Stimulated activated CD4-positive, alpha-beta T cell treated with anti-CD3 and anti-CD28 coated beads, Interleukin-4, amount 100 ng/mL, for 24 hours (primary cell): ENCODE measurements at places on chromosomes 5 and 9.
A peak's percentile ranks its signal among the peaks of the same experiment; 100 is the strongest.

DNA sequence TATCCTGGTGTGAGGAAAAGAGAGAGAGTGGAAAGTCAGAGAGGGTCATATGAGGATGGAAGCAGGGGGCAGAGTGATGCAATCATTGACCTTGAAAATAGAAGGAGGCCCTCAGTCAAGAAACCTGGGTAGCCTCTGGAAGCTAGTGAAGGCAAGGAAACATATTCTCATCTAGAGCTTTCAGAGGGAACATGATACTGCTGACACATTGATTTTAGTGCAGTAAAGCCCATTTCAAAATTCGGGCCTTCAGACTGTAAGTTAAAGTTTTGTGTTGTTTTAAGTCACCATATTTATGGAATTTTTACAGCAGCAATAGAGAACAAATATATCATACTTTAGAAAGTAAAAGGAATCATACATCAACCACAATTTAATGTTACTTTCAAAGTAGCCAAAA is 87.0 kb downstream of the ADAMTS19 start:
- DNase-seq: no peak

DNA sequence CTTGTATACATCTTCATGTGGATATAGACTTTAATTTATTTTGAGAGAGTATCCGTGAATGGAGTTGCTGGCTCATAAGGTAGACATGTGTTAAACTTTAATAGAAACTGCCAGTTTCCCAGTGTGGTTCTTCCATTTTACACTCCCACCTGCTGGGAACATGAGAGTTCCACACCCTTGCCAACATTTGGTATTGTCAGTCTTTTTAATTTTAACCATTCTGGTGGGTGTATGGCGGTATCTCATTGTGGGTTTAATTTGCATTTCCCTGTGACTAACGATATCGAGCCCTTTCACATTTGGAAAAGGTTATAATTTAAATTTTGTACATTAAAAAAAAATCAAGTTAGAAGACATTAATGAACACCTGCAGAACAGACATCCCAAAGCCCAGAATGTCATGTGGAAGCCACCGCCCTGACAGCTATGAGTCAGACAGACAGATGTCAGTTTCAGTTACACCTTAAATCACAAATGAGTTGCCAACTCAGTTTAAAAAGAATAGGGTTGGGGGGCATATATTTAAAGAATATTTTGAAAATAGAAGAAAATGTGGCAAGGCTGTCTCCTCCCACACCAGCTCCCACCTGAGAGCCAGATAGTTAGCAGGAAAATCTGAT is 36.9 kb downstream of the ANKRD33B start:
- DNase-seq: peak; percentile 33

GRCh38 chr5:143887903-143888665 is 76.1 kb downstream of the HMHB1 start:
- DNase-seq: no peak

DNA sequence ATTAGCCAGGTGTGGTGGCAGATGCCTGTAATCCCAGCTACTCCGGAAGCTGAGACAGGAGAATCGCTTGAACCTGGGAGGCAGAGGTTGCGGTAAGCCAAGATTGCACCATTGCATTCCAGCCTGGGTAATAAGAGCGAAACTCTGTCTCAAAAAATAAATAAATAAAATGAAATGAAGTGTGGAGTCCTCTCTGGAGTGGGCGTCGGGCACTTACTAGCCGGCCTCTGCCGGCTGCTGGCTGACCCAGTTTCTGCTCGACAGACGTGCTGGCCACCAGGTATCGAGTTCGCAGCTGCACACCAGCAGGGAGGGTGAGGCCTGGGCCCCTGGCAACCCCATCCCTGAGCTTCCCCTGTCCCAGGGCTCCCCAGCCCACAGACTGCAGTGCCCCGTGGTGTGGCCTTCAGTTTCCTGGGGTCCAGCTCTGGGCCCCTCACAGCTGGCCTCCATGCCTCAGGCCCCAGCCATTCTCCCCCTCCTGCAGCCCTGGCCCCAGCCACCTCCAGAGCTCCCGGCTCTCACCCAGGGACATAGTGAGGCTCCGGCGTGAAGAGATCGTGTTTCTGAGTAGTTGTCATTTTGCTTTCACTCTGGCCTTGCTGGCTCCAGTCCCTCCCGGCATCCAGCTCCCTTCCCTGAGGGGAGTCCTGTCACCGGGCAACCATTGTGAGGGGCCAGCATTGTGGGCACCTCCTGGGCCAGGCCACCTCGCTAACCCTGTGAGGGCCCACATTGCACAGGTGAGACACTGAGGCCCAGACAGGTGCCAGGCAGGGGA is 3.8 kb upstream of the STPG3 start:
- DNase-seq: no peak

- no peak for DNase-seq
Observed at GRCh38 chr5:140240987-140241706, 61.8 kb downstream of the PFDN1 start.

DNA sequence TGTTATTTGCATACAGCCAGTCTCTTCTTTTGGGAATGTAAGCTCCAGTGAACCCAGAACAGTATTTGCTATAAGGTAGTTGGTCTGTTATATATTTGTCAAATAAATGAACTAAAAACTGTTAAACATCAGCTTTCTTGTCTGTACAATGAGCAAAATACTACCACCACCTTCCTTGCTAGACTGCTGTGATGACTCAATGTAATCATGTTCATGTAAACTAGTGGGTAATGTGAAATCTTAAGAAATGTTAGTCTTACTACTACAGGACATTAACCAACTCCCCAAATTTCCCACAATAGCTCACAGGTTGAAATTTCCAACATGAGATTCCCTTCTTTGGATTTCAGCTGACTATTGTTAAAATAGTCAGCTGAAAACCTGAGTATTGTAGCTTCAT is 176.1 kb downstream of the TRPM3 start:
- no peak for DNase-seq

GRCh38 chr9:79617395-79617794 is 45.6 kb downstream of the TLE4 start:
- DNase-seq: no peak

GRCh38 chr5:120062515-120062917 is 401.6 kb upstream of the PRR16 start:
- no peak for DNase-seq

GRCh38 chr5:34042321-34042720 is 692 bp downstream of the C1QTNF3 start:
- DNase-seq: no peak

DNA sequence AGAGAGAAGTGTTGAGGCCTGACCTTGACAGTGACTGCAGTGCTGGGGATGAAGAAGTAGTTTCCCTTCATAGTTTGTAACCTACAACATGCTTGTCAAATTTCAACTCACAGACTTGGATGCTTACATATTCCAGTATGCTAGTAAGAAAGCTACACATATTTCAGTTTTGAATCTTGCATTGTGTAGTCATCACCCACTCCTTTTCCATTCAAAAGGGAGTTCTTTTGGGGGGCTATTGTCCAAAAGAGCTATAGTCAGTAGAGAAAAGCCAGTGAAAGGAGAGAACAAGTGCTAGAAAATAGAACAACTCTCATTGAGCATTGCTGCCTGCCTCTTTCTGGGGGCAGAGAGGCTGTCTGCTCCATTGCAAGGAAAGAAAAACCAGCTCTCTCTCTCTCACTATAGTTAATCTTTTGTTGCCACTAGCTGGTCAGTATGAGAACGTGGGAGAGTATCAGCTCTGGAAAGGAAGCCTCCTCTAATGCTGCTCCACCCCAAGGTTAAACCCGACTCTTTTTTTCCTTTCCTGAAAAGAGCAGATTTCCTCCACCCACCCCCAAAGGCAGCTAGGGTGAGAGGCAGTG is 7.3 kb downstream of the ASTN2 start:
- no peak for DNase-seq

DNA sequence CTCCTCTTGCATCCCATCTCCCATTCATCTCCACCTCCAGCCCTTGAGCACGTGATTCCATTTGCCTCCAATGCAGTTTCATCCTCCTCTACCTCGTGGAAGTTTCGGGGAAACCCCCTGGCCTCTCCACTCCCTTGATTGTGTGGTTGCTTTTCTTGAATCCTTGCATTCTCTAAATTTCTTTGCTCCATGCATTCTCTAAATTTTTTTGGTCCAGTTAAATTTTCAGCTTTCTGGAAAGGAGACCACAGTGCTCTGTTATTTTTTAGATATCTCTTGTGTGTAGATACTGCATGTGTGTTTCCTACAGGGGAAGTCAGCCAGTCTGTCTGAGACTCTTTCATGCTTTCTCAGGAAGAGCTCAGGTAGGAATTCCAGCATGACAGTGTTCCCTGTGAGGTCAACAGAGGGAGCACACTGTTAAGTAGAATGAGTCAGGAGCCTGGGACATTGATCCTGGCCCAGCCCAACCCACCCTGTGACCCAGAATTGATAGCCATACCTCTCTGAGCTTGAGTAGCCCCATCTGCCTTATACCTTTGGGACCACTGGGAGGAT is 52.8 kb downstream of the AMBP start:
- DNase-seq: no peak

DNA sequence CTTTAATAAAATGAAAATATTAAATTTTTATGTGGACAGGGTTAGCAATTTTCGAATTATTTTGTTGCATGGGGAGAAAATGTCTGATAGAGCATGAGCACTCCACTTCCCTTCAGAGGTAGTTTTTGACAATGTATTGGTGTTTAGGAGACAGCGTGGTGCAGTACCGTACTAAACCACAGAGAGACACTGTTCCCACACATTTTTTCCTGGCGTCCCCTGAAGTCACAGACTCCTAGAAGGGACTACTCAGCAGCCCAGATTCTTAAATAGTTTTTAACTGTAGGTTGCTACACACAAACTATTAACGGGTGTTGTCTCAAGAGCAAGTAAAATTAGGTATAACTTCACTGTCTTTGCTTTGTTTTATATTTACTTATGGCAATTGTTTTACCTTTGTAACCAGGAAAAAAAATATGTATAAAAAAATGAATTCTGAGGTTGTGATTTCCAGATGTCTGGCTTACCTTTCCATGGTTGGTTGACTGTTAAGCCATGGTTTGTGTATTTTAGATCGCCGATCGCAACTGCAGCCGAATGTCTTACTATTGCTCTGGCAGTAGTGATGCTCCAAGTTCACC is 171.2 kb downstream of the DOCK8 start:
- DNase-seq: peak; percentile 23

DNA sequence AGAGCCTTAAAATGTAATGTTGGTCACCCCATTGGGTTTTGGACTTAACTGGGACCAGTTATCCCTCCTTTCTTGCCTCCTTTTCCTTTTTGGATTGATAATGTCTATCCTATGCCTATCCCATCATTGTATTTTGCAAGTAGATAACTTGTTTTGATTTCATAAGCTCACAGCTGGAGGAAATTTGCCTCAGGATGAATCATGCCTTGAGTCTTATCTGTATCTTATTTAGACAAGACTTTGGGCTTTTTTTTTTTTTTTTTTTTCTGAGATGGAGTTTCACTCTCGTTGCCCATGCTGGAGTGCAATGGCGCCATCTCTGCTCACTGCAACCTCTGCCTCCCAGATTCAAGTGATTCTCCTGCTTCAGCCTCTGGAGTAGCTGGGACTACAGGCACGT is 443.3 kb downstream of the DNAH5 start:
- no peak for DNase-seq

DNA sequence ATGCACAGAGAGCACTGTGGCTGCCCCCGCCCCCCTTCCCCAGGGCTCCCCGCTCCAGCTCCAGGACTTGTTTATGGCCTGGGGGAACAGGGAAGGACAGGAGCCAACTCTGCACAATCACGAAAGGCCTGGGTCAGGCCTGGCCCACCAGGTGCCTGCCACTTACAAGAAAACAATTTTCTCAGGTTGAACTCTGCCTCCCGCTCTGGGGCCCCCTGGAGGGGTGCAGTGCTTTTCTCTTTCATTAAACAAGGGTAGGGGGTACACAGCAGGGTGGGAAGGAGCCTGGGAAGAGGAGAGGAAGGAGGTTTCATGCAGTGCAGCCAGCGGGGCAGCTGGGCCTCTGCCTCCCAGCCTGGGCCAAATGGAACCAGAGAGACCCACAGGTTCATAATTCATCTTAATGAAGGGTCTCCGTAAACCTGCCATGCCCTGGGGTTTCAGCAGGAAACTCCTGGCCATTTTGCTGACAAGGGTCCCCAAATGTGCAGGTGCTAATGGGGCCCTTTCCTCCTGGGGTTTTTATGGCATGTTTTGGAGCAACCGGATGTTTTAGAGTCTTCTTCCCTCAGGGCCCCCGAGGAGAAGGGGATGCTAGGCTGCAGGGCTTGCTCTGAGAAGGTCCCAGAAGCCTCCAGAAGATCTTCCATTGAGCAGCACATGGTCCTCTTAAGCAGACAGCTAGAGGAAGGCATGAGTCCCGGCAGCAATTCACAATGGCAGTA is 219.8 kb downstream of the SLIT3 start:
- DNase-seq: no peak

- DNase-seq: no peak
Observed at GRCh38 chr5:137190031-137190430, 309.1 kb downstream of the SPOCK1 start.

GRCh38 chr5:312845-313244 is 8.7 kb upstream of the AHRR start:
- DNase-seq: no peak

DNA sequence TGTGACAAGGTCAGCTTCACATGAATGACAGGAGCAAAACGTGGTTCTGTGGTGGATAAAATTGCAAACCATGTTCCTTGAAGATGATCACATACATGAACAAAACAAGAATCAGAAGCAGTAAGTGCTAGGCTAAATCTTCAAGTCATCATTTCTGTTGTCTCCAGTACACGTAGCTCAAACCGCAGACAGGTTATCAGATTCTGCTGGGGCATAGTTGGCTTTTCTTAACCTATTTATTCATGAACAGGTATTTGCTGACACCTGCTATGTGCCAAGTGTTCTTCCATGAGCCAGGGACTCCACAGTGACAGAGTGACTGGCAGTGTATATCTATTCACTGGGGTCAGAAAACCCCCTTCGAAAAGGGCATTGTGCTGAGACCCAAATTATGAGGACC is 20.8 kb downstream of the MFAP3 start:
- no peak for DNase-seq

GRCh38 chr9:93079371-93079770 is 16.6 kb upstream of the CARD19 start:
- DNase-seq: no peak

DNA sequence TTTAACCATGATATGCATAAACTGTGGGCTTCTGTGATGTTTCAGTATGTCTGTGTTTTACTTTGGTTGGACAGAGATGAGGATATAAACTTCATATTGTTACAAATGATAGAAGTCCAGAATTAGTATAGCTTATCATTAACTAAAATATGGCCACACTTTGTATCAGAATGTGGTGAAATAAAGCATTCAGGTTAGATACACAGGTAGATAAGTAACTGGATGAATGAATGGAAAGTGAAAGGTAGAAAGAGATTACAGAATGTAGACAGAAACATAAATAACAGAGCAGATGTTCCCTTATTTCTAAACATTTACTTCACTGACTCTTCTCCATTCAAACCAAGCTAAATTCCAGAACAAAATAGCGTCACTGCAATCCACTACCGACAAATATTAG is 1033.8 kb downstream of the CDH18 start:
- no peak for DNase-seq

GRCh38 chr5:24623031-24623430 is 21.7 kb downstream of the CDH10 start:
- DNase-seq: no peak

DNA sequence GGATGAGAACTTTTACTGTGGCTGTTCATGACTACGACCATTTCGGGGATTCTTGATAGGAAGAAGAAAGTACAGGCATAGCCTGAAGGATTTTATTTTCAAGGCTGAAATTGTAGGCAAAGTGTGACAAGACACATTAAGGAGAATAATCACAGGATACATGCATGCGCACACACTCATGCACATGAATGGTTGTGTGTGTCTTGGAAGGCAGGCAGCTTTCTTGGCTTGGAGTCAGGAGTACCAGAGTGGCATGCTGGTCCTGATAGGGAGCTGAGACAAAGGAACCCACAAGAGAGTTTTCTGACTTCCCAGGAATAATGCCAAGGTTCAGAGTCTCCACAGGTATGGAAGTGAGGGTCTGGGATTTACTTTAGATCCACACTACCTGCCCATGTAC is 22.2 kb downstream of the PLK2 start:
- no peak for DNase-seq
